ENCODE measurements at places on chromosomes 1 and 21. TPM values are rescaled to one million over a fixed set of nuclear protein-coding genes. Genes with fewer than 3 reads are reported as not detected.

GRCh38 chr1:235056937-235057336 lies 71.7 kb downstream of the TOMM20 start:
- no peaks in the 10 kb centered on the region for H3K4me1 ChIP-seq
- no peaks in the 10 kb centered on the region for H3K27me3 ChIP-seq
- DNase-seq = no peak
- no peak overlapping the region for H3K27ac ChIP-seq
- H3K4me3 ChIP-seq = no peak overlapping the region
- H3K36me3 ChIP-seq = no peaks in the 10 kb centered on the region

DNA sequence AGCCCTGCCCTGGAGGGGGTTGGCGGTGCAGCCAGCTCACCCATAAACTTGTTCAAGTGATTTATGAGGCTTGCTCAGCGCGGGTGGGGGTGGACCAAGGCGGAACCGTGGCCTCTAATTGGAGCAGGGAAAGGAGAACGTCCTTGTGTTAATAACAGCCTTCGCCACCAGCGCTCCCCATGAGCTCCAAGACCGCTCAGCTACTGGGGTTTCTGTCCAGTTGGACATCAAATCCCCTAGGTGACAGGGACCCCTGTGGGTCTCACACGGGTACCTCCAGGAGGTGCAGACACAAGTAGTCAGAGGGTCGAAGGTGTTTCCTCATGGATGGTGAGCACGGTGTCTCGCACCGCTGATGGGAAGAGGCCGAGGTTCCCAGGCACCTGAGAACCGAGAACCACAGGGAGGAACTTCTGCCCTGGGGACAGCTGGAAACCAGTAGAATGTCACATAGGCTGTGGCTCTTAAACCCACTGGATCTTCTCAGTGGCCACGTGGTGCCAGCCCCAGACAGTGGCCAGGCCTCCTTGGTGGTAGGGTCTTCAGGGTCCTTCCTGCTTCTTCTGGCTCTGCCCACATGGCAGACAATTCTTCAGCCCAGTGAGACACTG lies 3.7 kb upstream of the ACTRT2 start:
- DNase-seq = peak; percentile 50
- H3K27me3 ChIP-seq = no peaks in the 10 kb centered on the region
- no peak overlapping the region for H3K4me3 ChIP-seq
- H3K36me3 ChIP-seq = no peaks in the 10 kb centered on the region
- H3K27ac ChIP-seq = no peak overlapping the region

- no peak for DNase-seq
- H3K27me3 ChIP-seq = no peaks in the 10 kb centered on the region
- no peaks in the 10 kb centered on the region for H3K4me1 ChIP-seq
- H3K27ac ChIP-seq = no peak overlapping the region
These were observed 68.5 kb upstream of the HSD17B7 start for GRCh38 chr1:162722036-162722435.

GRCh38 chr1:106879538-106879937 lies 176.9 kb upstream of the PRMT6 start:
- DNase-seq = no peak
- no peak overlapping the region for H3K27ac ChIP-seq
- no peak overlapping the region for H3K4me3 ChIP-seq
- H3K4me1 ChIP-seq = no peaks in the 10 kb centered on the region

GRCh38 chr21:39321424-39321823 lies 8.0 kb upstream of the BRWD1 start:
- no peaks in the 10 kb centered on the region for H3K4me1 ChIP-seq
- H3K4me3 ChIP-seq = no peak overlapping the region
- H3K36me3 ChIP-seq = no peaks in the 10 kb centered on the region
- no peak overlapping the region for H3K27ac ChIP-seq
- no peak for DNase-seq
- H3K27me3 ChIP-seq = no peaks in the 10 kb centered on the region

- H3K4me3 ChIP-seq = no peak overlapping the region
These were observed 500.7 kb downstream of the LMO4 start for GRCh38 chr1:87829360-87829759.

The GNG4 gene
- total RNA-seq = 0.55 TPM

DNA sequence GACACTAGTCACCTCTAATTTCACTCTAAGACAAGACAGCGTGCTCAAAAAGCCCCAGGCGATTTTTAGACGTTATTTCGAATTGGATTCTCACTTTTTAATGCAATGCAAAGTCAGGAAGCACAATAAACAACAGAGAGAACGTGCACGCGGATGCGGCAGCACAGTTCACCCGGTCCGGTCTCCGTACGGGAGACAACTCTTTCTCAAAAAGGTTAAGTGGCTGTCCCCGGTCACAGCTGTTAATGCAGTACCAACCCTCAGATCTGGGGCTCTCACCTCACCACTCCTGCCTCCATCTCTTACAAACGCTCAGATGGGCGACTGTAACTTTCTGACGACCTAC lies 1.2 kb downstream of the HP1BP3 start:
- H3K36me3 ChIP-seq = no peaks in the 10 kb centered on the region
- no peaks in the 10 kb centered on the region for H3K27me3 ChIP-seq
- peak overlapping the region; percentile 44 for H3K27ac ChIP-seq
- H3K4me1 ChIP-seq = no peaks in the 10 kb centered on the region
- DNase-seq = no peak

The KLF17 gene
- total RNA-seq = 0.33 TPM

GRCh38 chr1:104488296-104489015 lies 738.8 kb downstream of the AMY1C start:
- H3K4me1 ChIP-seq = no peaks in the 10 kb centered on the region
- no peak overlapping the region for H3K27ac ChIP-seq
- no peaks in the 10 kb centered on the region for H3K36me3 ChIP-seq
- H3K4me3 ChIP-seq = no peak overlapping the region

GRCh38 chr1:18716112-18716784 lies 85.6 kb downstream of the PAX7 start:
- DNase-seq = no peak
- no peak overlapping the region for H3K27ac ChIP-seq

DNA sequence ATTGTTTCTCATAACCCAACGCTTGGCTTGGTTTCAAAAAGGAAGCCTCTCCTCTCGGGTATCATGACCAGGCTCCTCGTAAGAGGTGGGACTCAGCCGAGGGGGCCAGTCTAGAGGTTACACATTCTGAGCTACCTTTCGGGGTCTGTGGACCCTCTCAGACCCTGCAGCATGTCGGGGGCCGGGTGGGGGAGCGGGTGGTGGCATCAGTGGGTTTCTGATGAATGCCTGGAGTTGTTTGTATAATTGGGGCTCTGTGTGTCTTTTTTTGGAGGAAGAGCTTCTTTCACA lies 229.3 kb downstream of the CAMTA1 start:
- no peak overlapping the region for H3K27ac ChIP-seq
- no peak overlapping the region for H3K4me3 ChIP-seq
- no peak for DNase-seq
- no peaks in the 10 kb centered on the region for H3K4me1 ChIP-seq

- no peak overlapping the region for H3K4me3 ChIP-seq
- H3K36me3 ChIP-seq = no peaks in the 10 kb centered on the region
- H3K27me3 ChIP-seq = no peaks in the 10 kb centered on the region
- H3K4me1 ChIP-seq = no peaks in the 10 kb centered on the region
These were observed 62.2 kb downstream of the ZNF684 start for GRCh38 chr1:40593449-40594186.

- H3K4me3 ChIP-seq = no peak overlapping the region
- H3K36me3 ChIP-seq = no peaks in the 10 kb centered on the region
These were observed 247.5 kb downstream of the LMX1A start for GRCh38 chr1:165109013-165109412.

The KRTAP12-3 gene
- total RNA-seq = not detected

The NOTCH2NLA gene
- 106 TPM for total RNA-seq

- peaks cover 11% of the 10 kb centered on the region for H3K36me3 ChIP-seq
- H3K27me3 ChIP-seq = no peaks in the 10 kb centered on the region
- H3K4me1 ChIP-seq = no peaks in the 10 kb centered on the region
- H3K27ac ChIP-seq = no peak overlapping the region
- DNase-seq = peak; percentile 42
- no peak overlapping the region for H3K4me3 ChIP-seq
These were observed 27.9 kb downstream of the FTCD start for GRCh38 chr21:46127239-46128105.

The LAMB3 gene
- 0.84 TPM for total RNA-seq

DNA sequence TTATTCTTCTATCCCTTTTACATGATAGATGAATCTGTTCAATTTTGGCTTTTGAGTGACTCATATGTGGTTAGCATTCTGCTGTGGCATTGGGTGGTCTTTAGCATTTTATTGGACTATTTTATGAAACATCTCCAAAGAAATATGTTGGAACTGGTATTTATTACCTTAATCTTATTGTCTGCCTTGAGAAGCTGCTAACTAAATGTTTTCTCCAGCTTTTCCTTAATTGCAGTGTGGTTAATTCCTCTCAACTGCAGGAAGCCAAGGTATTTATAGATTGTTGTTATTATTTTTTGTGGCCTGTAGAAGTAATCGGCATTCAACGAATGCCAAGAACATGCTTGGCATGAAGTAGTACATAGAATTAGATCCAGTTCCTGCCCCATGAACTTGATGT lies 64.1 kb downstream of the NOS1AP start:
- no peaks in the 10 kb centered on the region for H3K27me3 ChIP-seq
- H3K36me3 ChIP-seq = no peaks in the 10 kb centered on the region
- peaks cover 5% of the 10 kb centered on the region for H3K4me1 ChIP-seq
- DNase-seq = no peak

GRCh38 chr1:223077247-223077833 lies 65.7 kb downstream of the TLR5 start:
- H3K4me1 ChIP-seq = no peaks in the 10 kb centered on the region
- no peaks in the 10 kb centered on the region for H3K36me3 ChIP-seq
- H3K27me3 ChIP-seq = no peaks in the 10 kb centered on the region
- no peak for DNase-seq
- H3K27ac ChIP-seq = no peak overlapping the region

DNA sequence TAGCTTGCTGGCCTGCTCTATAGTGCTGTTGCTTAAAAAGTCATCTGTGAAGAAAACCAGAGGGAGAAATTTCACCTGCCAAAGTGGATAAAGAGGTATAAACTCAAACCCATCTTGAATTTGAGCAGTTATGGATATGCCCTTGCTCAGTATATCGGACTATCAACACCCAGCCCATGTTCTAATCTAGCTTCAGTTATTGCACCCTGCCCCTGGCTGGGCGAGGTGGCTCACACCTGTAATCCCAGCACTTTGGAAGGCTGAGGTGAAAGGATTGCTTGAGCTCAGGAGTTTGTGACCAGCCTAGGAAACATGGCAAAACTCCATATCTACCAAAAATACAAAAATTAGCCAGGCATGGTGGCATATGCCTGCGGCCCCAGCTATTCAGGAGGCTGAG lies 13.3 kb downstream of the LIX1L start:
- H3K27ac ChIP-seq = no peak overlapping the region
- no peaks in the 10 kb centered on the region for H3K27me3 ChIP-seq
- H3K4me1 ChIP-seq = no peaks in the 10 kb centered on the region
- no peak overlapping the region for H3K4me3 ChIP-seq
- no peak for DNase-seq

GRCh38 chr21:43645976-43646375 lies 13.3 kb downstream of the HSF2BP start:
- no peak overlapping the region for H3K4me3 ChIP-seq
- no peak overlapping the region for H3K27ac ChIP-seq
- H3K4me1 ChIP-seq = no peaks in the 10 kb centered on the region
- no peak for DNase-seq
- no peaks in the 10 kb centered on the region for H3K27me3 ChIP-seq

The DHCR24 gene
- total RNA-seq = 26.6 TPM

The AMPD1 gene
- total RNA-seq = 0.52 TPM

GRCh38 chr1:188295157-188295556 lies 1466.4 kb downstream of the PLA2G4A start:
- no peaks in the 10 kb centered on the region for H3K36me3 ChIP-seq
- H3K27me3 ChIP-seq = no peaks in the 10 kb centered on the region
- no peaks in the 10 kb centered on the region for H3K4me1 ChIP-seq
- H3K4me3 ChIP-seq = no peak overlapping the region
- no peak overlapping the region for H3K27ac ChIP-seq

DNA sequence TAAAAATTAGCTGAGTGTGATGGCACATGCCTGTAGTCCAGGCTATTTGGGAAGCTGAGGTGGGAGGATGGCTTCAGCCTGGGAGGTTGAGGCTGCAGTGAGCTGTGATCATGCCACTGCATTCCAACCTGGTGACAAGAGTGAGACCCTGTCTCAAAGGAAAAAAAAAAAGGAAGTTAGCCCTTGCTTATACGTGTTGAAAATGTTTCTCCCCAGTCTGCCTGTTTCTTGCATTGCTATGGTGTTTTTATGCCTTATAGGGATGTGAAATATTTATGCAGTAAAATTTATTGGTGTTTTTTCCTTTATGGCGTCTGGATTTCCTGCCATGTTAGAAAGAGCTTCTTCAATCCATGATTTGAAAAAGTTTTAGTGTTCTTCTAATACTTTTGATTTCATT lies 3.6 kb upstream of the RERE start:
- no peaks in the 10 kb centered on the region for H3K4me1 ChIP-seq
- no peaks in the 10 kb centered on the region for H3K36me3 ChIP-seq
- no peak overlapping the region for H3K27ac ChIP-seq
- no peak overlapping the region for H3K4me3 ChIP-seq
- no peak for DNase-seq
- H3K27me3 ChIP-seq = no peaks in the 10 kb centered on the region

The CRP gene
- total RNA-seq = not detected

DNA sequence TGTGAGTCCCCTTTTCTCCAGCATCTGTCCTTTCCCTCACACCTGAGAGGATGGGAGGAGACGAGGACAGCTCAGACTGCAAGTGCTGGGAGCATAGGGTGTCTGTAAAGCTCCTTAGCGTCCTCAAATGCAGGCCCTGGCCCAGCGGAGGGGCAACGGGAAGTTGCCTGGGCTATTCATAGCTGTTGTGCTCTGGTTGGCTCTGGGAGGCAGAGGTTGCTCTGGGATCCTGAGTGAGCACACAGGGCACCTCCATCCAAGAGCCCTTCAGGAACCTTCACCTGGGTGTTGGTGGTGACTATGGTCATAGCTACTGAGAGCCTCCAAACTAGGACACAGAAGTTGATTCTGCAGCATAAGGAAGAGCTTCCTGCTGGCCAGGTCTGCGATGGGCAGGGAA lies 2.6 kb downstream of the PADI1 start:
- H3K27ac ChIP-seq = no peak overlapping the region
- H3K4me1 ChIP-seq = no peaks in the 10 kb centered on the region
- no peak for DNase-seq
- no peak overlapping the region for H3K4me3 ChIP-seq

Data from aorta (tissue), 5 donors.